ENCODE measurements at places on chromosomes 7 and 10. TPM values are rescaled to one million over a fixed set of nuclear protein-coding genes. Genes with fewer than 3 reads are reported as not detected.

Gene AGMO
- total RNA-seq = 0.83 TPM

Gene HMX3
- total RNA-seq = not detected

GRCh38 chr7:123401295-123401694, 133.1 kb downstream of the IQUB start:
- DNase-seq = no peak

DNA sequence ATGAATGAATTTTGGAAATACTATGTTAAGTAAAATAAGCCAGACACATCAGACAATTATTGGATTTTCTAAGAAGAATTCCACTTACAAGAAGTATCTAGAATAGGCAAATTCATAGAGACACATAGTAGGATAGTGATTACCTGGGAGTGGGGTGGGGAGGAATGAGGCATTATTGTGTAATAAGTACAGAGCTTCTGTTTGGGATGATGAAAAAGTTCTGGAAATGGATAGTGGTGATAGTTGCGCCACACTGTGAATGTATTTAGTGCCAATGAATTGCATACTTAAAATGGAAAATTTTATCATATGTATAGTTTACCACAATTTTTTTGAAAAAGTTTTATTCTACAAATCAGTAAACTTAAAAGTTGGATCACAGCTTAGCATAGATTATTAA, 297.2 kb upstream of the KAT6B start:
- DNase-seq = no peak

Gene NRAP
- total RNA-seq = not detected

Gene PNLIPRP2
- total RNA-seq = not detected

DNA sequence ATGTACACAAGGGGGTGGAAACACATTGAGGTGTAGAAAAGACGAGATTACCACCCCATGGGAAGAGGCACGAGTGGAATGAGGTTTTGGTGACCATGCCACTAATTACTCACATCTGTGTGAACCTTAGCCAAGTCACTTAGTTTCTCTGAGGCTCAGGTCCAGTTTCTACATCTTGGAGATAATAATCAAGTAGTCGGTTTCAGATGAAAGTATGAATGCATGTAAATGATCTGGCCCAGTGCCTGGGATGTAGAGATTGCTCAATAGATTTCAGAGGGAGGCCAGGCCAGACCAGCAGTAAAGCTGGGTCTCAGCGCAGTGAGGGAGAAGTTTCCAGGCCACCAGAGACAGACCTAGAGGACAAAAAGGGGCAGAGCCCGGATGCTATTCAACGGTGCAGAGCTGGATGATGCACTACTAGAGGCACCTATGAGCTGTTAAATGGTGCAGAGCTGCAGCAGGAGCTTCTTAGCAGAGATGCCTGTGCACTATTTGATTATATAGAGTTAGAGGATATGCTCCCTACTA, 725.1 kb downstream of the GRID1 start:
- no peak for DNase-seq
